Fibroblast of the conjunctiva (primary cell): ENCODE measurements at places on chromosomes 7 and 10.

DNA sequence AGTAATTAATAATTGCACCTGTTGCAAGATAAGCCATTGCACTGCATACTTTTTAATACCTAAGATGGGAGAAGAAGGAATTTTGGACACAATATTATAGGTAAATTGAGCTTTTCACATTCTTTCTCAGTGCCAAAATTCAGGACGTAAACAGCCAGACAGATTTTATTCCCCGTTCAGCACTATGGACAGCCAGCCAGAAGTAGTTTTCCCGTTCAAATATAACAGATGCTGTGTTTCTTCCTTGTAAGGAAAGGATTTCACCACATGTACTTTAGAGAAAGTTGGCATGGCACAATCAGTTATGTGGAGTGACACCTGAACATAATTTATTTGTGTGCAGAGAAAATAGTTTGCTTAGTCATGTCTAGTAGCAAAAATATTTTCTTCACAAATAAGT is 34.8 kb downstream of the SEMA3E start:
- DNase-seq: no peak

DNA sequence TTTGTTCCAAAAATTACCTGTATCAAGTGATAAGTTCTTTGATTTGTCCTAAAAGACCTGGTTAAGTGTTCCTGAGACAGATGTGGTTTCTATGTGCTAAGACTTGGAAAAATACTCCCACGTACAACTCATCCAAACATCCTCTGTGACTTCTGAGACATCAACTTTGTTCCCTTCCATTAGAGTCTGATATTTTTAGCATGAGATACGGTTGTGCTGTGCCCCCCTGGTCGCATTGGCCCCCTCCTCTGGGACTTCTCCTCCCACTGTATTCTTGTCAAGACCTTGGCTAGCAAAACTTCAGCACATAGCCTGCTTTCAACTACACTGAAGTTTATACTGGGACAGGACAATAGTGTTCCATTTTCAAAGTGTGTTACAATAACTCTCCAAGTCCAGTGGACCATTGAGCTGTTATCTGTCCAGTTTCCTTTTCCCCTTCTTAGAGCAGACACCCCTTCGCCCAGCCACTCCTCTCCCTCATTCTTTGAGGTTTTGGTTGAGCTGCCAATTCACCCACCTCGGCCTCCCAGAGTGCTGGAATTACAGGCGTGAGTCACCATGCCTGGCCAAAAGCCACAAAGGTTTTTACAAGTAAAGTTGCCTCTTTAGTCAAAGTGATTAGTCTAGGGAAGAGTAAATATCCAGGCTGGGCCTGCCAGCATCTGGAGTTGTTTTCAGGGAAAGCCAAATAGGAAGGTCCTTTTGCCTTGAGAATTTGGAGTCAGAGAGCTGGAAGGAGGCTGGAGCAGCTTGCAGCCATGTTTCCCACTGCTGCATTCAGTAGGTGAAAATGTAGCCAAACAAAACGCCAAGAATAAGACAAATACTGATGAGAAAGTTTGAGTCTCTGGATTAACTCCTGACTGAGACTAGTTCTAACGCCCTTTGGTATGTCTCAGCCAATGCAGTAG is 17.8 kb upstream of the PDLIM1 start:
- DNase-seq: peak; percentile 81

DNA sequence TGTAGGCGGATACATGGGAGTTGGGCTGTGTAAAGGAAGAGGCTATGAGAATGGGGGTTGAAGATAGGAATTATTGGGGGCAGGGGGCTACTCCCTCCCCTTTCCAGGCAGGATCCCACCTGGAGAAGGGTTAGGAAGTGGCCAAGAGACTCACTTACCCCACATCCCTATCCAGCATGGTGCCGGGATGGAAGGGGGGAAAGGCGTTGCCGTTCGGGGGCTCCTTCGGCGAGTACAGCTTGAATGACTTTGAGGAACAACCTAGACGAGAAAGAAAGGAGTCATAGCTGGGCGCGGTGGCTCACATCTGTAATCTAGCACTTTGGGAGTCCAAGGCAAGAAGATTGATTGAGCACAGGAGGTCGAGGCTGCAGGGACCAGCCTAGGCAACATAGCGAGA is 8.9 kb downstream of the LDB1 start:
- DNase-seq: no peak

GRCh38 chr7:17564678-17565212 is 266.3 kb downstream of the AHR start:
- DNase-seq: no peak

GRCh38 chr10:5943536-5943935 is 33.8 kb downstream of the IL15RA start:
- DNase-seq: no peak

GRCh38 chr10:241966-242643 is 106.8 kb downstream of the ZMYND11 start:
- no peak for DNase-seq

DNA sequence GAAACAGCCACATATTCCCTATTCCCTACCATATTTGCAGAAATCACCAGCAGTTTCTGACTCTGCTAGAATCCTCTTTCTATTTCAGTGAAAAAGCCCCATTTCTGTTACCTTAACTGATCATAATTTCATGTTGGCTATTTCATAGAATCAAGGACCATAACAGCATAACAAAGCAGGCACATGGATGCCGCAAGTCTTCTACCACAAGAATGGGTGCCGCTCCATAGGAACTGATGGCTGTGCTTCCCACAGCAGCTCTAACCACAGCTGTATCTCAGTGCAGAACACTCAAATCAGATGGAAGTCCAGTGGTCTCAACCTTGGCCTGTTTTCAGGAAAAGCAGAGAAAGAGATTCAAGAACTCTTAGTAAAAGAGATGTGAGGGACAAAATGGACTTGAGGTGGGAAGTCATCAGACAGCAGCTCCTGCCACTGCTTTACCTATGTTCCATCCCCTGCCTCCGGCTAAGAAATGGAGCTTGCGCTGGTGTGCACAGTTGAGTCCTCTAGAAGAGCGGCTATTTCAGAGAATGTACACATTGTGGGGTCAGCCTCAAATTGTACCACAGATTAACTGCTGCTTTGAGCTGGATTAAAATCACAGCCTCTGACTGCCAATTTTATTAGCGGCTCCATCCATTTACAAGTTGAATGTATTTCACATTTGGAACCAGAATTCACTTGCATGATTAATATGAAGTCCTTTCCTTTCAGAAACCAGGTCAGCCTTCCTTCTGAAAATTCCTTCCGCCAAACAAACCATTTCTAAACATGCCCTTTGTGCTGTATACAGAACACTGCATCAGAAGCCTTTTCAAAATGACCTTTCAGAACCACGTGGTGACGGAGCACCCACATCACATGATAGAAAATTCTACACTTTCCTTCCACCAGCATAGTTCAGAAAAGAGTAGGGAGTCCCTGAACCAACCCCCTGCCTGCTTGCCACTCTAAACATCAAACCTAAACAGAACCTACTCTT is 7.7 kb downstream of the PTPRN2 start:
- DNase-seq: no peak

GRCh38 chr10:14671386-14671831 is 103.3 kb downstream of the FAM107B start:
- DNase-seq: no peak

DNA sequence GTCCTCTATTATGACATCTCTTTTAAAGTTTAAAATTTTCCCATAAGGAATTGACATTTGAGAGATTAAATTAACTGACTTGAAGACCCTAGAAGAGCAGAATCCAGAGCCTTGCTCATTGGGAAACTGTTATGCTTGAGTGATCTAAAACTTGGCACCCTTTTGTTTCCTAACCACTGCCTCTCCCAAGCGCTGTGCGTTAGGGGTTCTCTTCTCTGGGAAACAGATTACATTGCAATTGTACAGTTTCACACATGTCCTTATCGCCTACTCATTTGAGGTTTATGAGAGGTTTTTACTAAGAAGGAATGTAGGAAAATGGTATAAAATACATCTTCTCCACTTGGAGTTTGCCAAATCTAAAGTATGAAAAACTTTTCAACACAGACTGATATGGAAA is 126.8 kb upstream of the AMPH start:
- no peak for DNase-seq

GRCh38 chr10:14540062-14540461 is 209.3 kb upstream of the FRMD4A start:
- no peak for DNase-seq

- DNase-seq: no peak
These were observed 200.8 kb downstream of the TNS3 start for GRCh38 chr7:47381134-47381495.

DNA sequence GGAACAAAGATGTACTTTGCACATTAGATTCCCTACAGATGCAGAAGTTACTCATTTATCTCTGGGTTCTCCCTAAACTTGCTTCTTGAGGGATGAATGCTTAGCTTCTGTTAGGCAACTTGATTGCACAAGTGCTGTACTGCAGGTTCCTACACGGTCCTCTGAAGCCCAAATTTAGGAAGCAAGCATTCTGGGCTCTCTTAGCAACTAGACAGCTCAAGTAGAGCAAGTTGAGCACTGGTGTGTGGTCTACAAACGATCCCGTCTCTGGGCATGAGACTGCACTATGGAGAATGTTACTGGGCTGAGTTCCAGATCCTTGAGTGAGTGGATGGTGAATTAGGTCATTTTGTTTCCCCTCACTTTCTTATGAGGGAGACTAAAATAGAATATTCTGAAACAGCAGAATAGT is 14.3 kb downstream of the SEMA3D start:
- DNase-seq: peak; percentile 58

DNA sequence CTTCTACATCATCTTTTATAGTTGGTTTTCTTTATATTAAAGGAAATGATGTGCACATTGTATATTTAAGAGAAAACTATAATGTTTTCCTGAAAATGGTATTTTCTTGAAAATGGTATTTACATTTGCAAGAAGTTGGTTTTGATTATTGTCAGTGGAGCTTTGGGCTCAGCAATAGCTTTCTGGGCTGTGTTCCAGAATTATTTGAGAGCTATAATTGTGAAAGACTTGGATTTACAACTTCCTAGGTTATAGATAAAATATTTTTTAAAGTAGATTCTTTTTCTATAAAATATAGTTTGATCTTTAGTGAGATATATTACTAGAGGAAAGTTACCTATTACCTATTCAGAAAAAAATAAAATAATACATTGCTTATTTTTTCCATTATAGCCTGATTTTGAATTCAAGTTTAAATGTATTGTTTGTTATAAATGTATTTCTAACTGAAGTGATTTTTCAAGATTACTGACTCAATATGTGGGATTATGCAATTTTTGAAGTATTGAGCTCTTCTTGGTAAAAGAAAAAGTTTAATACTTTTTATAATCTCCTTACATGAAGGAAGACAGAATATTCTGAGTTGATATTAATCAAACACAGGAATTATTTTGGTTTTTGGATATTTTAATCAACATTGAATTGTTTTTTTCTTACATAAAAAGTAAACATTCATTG is 20.2 kb downstream of the GNAI1 start:
- no peak for DNase-seq

- DNase-seq: no peak
These were observed 34.0 kb downstream of the PRSS2 start for GRCh38 chr7:142804728-142805207.

- no peak for DNase-seq
These were observed 95.0 kb downstream of the FAM53B start for GRCh38 chr10:124649214-124649613.

- no peak for DNase-seq
These were observed 18.1 kb upstream of the GPR141 start for GRCh38 chr7:37665352-37666022.

GRCh38 chr10:117534321-117535297 is 7.9 kb upstream of the EMX2 start:
- no peak for DNase-seq

DNA sequence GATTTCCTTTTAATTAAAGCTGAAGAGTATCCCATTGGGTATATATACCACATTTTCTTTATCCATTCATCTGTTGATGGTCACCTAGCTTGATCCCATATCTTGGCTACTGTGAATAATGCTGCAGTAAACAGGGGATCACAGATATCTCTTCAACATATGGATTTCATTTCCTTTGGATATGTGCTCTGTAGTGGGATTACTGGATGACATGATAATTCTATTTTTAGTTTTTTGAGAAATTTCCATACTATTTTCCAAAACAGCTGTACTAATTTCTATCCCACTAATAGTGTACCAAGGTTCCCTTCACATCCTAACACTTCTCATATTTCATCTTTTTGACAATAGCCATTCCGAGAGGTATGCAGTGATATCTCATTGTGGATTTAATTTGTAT is 48.8 kb upstream of the PRPS1L1 start:
- no peak for DNase-seq

DNA sequence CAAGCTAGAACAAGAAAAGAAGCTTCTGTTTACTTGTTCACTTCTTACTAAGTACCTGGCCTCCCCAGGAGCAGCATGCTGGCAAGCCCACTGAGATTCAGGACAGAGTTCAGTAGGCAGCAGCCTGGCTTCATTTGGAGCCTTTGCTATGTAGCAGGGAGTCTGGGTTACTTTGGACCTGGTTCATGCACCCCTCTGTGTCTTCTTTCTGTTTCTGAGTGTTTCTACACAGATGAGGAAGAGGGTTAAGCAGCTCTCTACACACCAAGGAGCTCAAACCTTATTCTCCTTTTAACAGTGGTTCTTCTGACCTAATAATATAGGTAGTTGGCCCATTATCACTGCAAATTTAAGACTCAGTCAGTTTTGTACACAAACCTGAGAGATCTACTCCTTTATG is 152.9 kb downstream of the ARID5B start:
- DNase-seq: no peak
